ENCODE measurements at places on chromosomes 7 and 10. TPM values are rescaled to one million over a fixed set of nuclear protein-coding genes. Genes with fewer than 3 reads are reported as not detected.

Gene STAMBPL1
- 2.8 TPM for total RNA-seq

- DNase-seq = no peak
Observed at GRCh38 chr10:33309406-33309805, 25.1 kb downstream of the NRP1 start.

DNA sequence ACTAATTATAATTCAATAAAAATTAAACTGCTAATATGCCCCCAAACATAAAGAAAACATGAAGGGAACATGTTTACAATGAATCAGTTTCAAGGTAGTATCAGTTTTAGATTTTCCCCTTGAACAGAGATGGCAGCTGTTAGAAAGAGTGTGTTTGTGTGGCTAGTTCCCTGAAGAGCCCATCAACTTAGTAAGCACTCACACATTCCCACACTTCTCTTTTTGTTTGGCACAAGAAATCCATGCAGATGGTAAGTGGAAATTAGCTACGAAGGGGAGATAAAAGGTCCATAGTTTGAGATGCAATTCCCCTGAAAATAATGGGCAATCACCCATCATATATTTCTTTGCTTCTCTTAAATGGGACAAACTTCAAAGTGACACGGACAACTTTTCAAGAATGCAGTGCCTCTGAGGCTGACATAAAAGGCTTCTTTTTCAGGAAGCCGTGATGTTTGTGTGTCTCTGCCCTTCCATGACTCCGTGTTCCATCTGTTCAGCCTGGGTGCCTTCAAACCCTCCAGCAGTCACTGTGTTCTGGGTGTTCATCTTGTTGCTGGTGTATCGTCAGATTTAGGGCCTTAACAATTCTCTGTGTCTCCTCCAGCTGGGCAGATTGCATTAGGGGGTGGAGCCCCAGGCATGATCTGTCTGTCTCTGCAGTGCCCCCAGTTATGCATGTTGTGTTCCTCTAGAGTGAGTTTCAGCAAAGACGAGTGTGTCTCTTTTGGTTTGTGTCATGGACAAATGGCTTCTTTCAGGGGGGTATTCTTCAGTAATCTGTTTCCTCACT, 259.5 kb upstream of the NPY start:
- DNase-seq = no peak

Gene PGAM2
- total RNA-seq = 471 TPM

Gene DRGX
- not detected for total RNA-seq

DNA sequence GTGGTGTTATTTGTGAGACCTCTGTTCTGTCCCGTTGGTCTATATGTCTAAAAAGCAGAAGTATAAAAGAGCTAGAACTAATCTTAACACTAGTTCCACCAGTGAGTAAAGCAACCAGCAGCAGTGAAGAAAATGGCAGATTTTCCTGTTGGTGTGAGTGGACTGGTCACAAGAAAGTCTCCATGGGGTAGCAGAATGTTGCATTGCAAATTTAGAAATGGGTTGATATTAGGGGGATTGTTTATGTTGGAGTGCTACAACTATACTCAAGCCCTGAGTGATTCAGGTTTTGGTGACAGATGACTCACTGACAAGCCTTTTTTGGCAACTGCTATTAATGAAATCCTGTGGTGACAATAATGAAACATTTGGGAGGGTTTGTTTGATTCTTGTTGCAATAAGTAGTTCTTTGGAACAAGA, 5.6 kb downstream of the AVL9 start:
- DNase-seq = no peak

DNA sequence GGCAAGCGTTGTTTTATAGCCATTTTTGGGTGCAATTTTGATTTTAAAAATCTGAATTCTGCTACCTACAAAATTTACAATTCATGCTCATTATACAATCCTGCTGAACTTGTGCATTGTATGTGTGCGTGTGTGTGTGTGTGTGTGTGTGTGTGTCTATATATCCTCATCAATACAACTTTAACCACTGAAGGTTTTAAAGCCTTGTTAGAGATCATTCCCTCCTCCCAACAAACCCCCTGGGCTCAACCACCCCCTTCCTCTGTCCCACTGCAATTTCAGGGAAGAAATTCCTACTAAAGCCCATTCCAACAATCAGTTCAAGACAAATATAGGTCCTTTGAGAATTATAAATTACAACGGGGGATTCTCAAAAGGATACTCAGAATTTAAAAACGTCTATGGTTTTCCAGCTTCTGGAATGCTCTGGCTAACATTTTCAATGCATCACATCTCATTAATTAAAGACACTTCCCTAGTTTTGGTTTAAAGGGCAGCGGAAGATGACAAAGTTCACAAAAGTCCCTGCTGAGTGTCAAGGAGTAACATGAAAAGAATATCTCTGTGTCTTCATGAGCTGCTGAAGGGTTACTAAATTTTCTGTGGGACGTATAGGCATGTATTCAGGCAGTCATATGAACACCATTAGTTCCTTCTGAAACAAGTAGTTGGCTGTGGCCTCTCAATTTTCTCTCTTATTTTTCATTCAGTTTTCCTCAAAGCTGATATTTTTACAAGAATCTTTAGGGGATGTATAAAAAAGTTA, 889 bp upstream of the SEMA3A start:
- no peak for DNase-seq

DNA sequence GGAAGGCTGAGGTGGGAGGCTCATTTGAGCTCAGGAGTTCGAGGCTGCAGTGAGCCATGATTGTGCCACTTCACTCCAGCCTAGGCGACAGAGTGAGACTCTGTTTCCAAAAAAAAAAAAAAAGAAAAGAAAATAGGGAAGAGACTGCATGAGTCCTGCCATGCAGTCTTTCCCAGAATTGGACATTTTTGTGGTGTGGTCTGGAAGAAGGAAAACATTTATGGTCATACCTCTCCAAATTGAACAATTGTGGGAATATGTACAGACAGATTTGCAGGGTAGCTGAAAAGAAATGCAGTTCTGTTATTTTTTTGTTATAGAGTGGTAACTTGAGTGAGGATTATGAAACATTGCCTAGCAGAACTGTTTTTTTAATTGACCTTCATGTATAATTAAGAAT, 198.1 kb downstream of the AUTS2 start:
- no peak for DNase-seq

Measured in heart right ventricle (tissue), 16 donors.